Smooth muscle cell of bladder (primary cell): ENCODE measurements at places on chromosomes 12 and 14. TPM values are rescaled to one million over a fixed set of nuclear protein-coding genes. Genes with fewer than 3 reads are reported as not detected.

KLRD1 gene
- total RNA-seq: under 0.01 and 0.46 TPM in 2 replicates

DPY19L2 gene
- total RNA-seq: 1.8 and 3.8 TPM in 2 replicates

VDR gene
- 7.8 and 8.1 TPM in 2 replicates for total RNA-seq

PTPRO gene
- total RNA-seq: 0.85 and 1.3 TPM in 2 replicates

IFNG-AS1 gene
- total RNA-seq: not detected in 2 replicates

GLIPR1L1 gene
- total RNA-seq: not detected in 2 replicates

AICDA gene
- not detected in 2 replicates for total RNA-seq

TMPRSS12 gene
- not detected in 2 replicates for total RNA-seq

FOXN4 gene
- not detected in 2 replicates for total RNA-seq

GALNT9 gene
- 0.14 and 0.28 TPM in 2 replicates for total RNA-seq

GPR68 gene
- total RNA-seq: 9.7 and 13.3 TPM in 2 replicates

TGM1 gene
- total RNA-seq: 0.71 and 1.6 TPM in 2 replicates

KCNA1 gene
- under 0.01 TPM in 1 of 2 replicates, not detected in the other for total RNA-seq
